ENCODE measurements at places on chromosomes 5 and 9. TPM values are rescaled to one million over a fixed set of nuclear protein-coding genes. Genes with fewer than 3 reads are reported as not detected.
A peak's percentile ranks its signal among the peaks of the same experiment; 100 is the strongest.

ANKRD31 gene
- not detected for total RNA-seq

CNTLN gene
- total RNA-seq = 8.5 TPM

COQ4 gene
- total RNA-seq = 34.2 TPM

DNA sequence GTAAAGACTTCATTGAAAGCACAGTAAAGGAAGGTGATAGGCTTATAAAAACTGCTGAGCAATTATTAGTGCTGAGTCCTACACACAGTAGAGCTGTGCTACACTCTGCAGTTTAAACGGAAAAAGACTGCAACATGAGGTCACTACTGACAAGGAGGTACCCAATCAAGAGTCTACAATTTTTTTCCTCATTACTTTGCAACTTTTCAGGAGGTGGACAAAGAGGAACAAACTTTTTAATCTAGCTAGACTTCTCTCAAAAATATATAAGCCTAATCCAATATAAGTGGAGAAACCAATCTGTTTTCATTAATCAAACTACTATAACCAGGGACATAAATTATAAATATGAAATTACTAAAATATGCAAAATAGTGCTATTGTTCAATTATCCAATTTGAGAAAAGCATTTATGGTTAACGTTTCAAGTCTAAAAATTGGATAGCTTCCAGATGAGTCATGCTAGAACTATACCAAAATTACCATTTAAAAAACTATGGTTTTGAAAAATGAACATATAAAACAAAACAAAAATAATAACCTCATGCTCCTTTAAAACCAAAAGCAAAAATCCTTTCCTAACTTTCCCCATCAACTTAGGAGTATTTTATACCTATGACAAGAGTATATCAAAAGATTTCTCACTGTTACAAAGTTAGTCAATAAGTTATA is 37.7 kb downstream of the FAM13B start:
- DNase-seq = no peak

GRCh38 chr5:169165052-169165451 is 135.9 kb downstream of the SLIT3 start:
- DNase-seq = no peak

- DNase-seq = no peak
Observed at GRCh38 chr5:8650186-8650585, 781.2 kb downstream of the MTRR start.

- no peak for DNase-seq
Observed at GRCh38 chr5:107653685-107654084, 17.1 kb downstream of the EFNA5 start.

CCNI2 gene
- total RNA-seq = not detected

- DNase-seq = no peak
Observed at GRCh38 chr5:140113180-140113698, 670 bp upstream of the PURA start.

DNA sequence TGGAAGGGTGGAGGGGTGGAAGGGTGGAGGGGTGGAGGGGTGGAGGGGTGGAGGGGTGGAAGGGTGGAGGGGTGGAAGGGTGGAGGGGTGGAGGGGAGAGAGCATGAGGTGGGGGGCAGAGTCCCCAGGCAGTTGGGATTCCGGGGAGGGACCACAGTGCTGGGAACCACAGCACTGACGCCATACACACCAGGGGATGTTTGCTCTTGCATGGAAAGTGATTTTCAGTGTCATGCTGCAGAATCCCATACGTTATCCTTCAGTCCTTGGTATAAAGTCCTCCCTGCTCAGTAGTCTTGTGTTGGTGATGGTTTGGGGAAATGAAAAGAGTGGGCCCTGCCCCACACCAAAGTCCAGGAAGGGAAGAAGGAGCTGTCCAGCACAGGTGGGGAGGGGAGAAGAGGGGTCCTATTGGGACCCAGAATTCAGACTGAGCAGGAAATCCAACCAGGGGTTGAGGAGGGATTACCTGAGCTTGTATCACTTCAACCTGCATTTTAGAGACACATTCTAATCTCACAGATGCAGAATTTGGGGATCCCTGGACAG is 5.5 kb upstream of the FIBCD1 start:
- no peak for DNase-seq

- DNase-seq = no peak
Observed at GRCh38 chr9:127654619-127655018, 42.5 kb downstream of the STXBP1 start.

GRCh38 chr5:36928947-36929346 is 52.4 kb downstream of the NIPBL start:
- no peak for DNase-seq

DNA sequence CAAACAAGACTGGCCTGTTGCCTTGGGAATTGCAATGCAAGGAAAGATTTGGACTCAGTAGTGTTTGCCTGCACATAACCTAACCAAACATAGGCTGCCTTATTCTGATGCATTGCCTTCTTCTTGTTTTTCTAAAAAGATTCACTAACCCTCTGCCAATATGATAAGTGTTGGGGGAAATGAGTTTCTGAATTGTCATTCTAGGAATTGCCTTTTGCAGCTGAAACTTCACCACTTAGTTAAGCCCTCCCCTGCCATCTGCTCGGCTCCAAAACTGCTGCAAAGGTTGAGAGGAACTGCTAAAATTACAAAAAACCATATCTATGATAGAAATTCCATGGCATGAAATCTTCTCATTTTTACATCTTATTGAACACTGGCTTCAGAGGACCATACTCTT is 41.6 kb upstream of the SPATA31D4 start:
- DNase-seq = no peak

DNA sequence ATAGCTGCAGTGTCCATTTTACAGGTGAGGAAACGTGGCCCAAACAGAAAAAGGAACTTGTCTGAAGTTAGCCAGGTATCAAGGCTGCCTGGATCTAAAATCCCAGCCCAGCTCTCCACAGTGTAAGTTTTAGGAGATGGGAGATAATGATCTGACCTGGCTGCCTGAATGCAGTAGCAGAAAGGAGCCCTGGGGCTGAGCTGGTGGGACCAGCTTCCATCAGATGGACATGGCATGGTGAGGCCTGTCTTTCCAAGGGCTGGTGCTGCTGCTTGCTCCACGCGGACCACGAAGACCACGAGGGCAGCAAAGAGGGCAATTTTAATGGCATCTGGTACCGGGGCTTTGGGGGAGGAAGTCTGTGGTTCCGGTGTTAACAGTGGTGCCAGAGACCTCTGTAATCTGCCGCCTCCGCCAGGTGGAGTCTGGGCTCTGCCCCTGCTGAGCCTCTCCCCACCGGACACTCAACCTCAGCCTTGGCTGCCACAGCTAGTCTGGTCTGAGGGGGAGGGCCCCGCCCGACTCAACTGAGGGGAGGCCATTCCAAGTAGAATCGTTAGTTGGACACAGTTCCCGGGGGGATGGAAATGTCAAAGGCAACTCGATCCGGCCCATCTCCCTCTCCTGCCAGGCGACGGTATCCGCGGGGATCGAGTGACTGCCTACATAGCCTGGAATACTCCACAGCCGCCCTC is 650 bp downstream of the MYORG start:
- DNase-seq = peak; percentile 78

OTP gene
- total RNA-seq = not detected

DNA sequence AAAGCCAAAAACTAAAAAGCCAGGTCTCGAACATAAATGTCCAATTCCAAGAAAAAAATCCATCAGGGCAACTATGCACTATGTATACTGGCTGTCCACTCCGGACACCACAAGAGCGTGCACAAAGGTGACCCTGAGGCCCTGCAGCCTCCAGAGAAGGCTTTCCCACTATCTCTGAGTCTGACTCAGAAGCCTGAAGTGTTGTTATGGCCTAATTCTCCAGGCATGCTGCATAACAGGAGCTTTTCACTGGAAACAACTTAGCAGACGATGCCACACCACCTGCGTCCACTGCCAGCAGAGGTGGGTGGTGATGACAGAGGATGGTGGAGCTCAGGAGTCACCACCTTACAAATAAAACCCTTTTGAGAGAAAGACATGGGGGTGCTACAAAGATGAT is 63.7 kb downstream of the HABP4 start:
- DNase-seq = no peak

DNA sequence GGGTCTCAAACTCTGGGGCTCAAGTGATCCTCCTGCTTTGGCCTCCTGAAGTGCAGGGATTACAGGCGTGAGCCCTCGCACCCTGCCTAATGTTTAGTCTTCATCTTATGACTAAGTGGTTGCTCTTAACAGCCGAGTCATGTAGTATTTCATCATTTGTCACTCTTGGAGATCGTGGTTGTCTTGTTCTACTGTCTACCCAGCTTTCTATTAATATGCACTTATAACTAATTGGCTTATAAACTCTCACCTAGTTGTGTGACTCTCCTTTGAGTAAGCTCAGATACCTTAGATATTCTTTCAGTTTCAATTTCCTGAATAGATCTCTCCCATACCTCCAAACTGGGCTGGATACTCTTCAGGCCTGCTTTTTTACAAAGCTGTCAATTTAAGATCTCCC is 19.9 kb downstream of the SLC44A1 start:
- DNase-seq = no peak

GRCh38 chr5:80223561-80223960 is 32.3 kb downstream of the SERINC5 start:
- peak; percentile 6 for DNase-seq

GLDC gene
- total RNA-seq = 112 TPM

GRCh38 chr9:114718801-114719221 is 36.8 kb upstream of the TEX48 start:
- no peak for DNase-seq

PLAC8L1 gene
- not detected for total RNA-seq

DNA sequence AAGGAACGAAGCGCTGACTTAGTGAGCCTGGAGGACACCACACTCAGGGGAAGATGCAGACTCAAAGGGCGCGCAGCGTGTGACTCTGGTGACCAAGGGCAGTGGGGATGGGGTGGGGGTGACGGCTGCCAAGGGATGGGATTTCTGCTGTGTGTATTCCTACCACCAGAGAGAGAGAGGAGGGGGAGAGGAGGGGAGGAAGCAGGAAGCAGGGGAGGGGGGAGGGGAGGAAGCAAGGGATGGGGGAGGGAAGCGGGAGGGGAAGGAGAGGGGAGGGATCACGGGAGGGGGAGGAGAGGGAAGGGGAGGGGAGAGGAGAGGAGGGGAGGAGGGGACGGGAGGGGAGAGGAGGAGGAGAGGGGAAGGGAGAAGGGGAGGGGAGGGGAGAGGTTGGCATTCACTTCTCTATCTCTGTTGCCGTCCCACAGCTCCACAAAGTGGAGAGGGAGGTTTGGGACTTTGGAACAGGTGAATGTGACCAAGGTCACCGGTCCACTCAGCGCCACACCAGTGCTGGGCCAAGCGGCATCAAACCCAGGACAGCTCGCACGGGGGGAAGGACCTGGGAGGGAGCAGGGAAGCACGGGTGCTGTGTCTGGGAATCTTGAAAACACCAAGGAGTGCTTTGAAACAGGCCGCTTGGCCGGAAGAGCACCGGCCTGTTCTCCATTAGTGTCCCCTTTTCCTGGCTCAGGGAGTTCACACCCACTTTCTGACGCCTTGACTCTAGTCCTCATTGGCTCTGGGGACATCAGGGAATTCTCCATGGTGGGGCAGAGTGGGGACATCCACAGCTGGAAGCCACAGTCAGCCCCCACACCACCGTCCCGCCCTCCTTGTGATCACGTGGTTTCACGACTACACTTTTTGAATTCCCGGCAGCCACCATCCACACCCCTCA is 77.4 kb downstream of the VAV2 start:
- peak; percentile 85 for DNase-seq

DNA sequence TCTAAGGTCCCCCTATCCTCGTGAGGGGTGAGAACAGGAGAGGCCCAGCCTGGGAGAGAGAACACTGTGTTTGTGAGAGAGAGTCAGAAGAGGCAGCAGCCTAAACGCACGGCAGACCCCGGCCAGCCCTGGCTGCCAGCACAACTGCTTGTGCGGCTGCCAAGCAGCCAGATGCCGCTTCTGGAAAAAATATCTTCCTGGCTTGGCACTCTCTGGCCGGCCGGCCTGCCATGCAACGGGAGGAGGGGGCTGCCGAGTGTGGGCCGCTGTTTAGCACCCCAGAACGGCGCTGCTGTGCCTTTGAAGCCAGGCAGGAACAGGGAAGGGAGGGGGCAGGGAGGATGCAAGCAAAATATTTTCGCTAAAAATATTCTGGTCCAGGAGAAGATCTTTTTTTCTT is 105.0 kb downstream of the FGF18 start:
- no peak for DNase-seq

GRCh38 chr5:101393795-101394450 is 490.8 kb upstream of the ST8SIA4 start:
- DNase-seq = no peak

DNA sequence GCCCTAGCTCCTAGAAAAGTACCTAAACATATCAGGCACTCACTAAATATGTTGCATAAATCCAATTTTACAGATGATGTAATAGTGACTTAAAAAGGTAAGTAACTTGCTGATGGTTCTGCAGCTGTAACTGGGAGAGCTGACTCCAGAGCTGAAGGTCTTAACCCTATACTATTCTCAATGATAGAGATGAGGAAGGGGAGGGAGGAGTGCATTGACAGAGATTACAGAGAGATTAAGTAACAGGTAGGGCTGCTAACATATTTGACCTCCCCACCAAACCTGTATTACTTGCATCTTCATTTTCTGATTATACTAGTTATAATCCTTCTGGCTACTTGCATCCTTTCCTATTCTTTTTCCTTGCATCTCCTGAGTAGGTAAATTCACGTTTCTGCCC is 255.4 kb upstream of the EFNA5 start:
- no peak for DNase-seq

DNA sequence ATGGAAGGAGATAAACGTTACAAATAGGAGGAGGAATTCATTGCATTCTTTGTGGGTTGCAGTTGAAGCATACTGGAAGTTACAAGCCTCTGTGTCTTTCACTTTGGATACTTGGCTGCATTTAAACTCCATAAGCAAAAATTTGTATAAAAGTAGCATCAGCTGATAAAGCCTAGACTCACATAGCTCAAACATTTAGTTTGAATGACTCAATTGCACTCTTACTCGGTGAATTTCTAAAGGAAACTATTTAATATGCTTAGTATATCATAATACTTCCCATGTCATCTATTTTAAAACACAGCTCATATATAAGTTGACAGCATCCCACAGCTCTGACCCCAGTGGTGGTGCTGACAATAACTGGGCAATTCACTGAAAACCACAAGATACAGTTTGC is 596.6 kb upstream of the ZNF608 start:
- no peak for DNase-seq

DNA sequence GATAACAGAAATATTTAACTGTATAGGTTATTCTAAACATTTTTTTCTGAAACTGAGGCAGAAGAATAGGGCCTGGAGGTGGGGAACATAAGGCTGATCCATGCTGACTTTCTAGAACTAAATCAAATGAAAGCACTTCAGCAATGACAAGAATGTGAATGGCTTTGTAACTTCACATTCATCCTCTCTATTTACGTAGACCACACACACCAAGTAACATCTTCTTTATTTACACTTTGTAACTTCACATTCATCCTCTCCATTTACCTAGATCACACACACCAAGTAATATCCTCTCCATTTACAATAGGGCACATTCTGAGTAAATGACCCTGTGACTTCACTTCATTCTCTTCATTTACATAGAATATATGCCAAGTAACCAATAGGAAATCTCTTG is 251.8 kb upstream of the CDH9 start:
- no peak for DNase-seq
